ENCODE measurements at places on chromosomes 5 and 9.

GRCh38 chr5:143062379-143062778 lies 292.2 kb downstream of the ARHGAP26 start:
- DNase-seq, result no peak

GRCh38 chr5:160175438-160176218 lies 53.7 kb upstream of the FABP6 start:
- no peak for DNase-seq

GRCh38 chr5:179339996-179340395 lies 5.3 kb downstream of the ADAMTS2 start:
- DNase-seq, result no peak

DNA sequence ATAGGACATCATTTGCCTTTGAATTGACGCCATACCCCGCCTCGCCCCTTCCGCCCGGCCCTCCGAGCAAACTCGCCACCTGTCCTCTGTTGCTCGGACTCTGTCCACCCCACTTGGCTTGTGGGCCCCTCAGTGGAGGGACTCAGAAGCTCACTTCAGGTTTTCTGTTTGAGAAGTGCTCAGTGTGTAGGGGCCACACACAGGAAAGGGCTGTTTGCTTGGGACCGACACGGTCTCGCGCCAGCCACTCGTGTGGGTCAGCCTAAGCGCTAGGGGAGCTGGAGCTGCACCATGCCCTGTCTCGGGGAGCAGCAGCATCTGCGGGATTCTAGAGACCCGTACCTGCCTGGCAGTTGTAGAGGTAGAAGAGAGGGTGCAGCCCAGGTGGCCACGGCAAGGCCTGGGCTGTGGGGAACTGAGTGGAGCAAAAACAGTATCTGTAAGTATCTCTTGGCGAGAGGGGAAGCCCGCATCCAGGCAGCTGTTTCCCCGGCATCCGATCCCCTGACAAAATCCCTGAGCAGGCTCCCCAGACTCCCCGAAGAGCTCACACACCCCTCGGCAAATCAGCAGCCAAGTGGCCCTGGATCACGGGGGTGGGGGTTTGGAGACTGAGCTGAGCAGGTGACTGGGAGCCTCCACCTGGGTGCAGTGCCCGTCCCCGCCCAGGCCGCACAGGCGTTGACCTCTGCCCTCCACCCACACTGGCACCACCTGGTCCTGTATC lies 52.2 kb downstream of the COL5A1 start:
- no peak for DNase-seq

DNA sequence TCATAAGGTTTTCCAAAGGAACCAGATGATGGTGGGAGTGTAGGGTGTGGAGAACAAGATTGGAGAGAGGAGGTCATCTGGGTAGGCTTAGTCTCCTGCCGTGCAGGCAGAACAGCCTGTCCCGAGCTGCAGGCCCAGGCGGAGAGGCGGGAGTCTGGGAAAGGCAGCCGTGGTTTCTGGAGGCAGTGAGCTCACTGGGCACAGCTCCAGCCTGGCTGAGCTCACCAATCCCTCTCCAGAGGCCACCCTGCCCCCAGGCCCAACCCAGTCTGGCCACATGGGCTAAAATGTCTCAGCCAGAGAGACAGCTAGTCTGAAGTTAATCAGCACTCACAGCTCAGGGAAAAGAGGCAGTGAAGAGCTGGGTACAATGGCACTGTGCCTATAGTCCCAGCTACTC lies 12.3 kb downstream of the P4HA2 start:
- no peak for DNase-seq

DNA sequence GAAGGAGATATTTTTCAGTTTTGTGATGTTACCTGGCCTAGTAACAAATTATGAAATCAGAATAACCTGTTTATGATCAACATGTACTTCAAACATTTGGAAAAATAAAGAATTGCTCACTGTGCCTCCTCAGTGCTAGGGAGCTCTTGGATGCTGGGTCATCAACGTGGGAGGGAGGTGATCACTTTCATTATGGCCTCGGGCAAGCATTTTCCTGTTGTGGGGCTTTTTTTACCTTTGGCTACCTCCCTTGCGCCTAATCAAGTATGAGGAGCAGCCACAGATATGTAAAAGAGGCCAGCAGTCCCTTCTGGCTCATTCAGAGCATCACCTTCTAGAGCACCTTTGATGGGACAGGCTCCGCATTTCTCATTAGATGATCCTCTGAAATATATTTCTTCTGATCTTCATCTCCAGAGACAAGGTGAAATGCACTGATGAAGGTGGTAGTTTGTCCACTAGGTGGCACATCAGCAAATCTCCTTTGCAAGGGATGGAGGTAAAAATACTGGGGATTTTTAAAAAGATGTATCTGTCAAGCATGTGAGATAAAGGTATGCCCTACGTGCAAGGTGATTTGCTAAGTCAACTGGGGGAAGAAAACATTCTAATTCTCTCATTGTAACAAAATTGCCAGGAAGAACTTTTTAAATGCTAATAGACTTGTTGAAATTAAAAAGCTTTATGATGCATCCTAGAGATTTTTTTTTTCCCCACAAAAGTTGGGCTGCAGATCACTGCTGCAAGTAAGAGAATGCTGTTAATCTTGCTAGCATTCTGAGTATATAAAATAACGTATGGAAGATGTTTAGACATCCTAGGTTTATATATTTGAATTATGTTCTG lies 218.2 kb downstream of the MAST4 start:
- DNase-seq, result peak; percentile 52
